ENCODE measurements at places on chromosomes 16 and 17.
A peak's percentile ranks its signal among the peaks of the same experiment; 100 is the strongest.

DNA sequence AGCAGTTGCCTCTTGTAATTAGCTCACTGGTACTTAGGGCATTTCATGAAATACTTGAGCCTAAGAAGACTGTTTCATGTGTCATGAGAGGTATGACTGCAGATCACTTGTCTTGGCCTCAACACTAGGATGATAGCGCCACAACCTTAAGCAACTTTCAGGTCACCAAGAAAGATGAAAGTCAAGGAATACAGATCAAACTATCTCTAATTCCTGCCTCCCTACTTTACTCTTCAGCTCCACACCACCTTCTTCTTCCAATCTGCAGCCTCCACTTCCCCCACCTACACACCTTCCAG is 28.0 kb downstream of the GNA13 start:
- DNase-seq, result no peak

GRCh38 chr17:66507103-66507923 is 204.9 kb downstream of the PRKCA start:
- DNase-seq, result no peak

DNA sequence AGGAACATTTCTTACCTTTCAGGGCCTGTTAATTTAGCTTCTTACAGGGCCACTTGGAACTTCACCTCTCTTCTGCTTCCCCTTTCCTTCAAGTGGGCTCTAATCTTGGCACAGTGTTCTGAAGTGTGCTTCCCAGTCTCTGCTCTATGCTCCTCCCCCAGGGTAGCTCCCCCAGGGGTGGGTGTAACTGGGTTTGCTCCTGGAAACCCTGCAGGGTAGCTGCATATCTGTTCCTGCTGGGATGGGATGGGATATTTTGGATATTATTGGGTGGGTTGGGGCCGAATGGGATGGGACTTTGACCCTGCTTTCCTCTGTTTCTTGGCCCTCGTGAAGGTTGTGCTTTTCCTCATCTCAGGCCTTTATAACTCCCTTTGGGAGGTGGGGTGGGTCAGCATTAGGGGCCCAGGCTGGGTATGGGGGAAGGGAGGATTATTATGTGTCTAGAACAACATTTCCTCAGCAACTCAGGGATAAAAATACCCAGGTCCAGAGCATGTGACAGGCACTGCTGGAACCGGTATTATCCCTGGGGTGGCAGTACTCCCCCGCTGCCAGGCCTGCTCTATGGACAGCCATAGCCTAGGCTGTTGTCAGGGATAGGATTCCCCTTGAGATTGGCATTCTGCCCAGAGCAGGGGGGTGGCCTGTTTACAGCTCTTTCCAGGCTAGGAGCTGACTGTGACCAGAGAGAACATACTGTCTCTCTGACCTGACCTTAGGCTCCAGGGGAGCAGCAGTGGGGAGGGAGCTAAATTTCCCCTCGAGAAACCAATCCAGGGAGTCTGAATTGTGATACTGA is 5.0 kb downstream of the NFE2L1 start:
- DNase-seq, result peak; percentile 59

DNA sequence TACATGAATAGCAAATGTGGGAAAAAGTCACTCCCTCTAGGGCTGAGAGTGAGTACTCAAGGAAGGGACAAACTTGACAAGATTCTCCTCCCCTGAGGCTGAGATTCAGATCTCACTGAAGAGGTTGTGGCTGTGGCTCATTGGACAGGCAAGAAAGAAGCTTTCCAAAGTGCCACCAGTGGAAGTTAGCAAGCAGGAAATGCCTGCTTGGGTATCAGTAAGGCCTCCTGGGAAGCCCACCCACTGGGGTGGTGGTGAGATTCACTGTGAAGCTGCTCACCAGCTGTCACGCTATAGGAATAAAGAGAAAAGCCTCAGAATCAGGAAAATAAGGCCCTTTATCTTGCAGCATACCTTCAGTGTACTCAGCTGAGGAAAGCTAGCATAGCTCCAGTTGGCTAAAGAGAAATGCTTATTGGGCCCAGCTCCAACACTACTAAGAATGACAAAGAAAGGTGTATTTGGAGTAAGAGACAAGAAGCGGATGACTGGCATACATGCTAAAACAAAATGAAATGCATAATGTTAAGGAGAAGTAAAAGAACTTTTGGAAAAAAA is 274.4 kb upstream of the TOM1L1 start:
- no peak for DNase-seq

- DNase-seq, result no peak
These were observed 16.1 kb downstream of the MGRN1 start for GRCh38 chr16:4640572-4641305.

- no peak for DNase-seq
These were observed 27.6 kb upstream of the LASP1NB start for GRCh38 chr17:38897671-38898290.

GRCh38 chr16:73018821-73019456 is 29.0 kb downstream of the ZFHX3 start:
- no peak for DNase-seq

DNA sequence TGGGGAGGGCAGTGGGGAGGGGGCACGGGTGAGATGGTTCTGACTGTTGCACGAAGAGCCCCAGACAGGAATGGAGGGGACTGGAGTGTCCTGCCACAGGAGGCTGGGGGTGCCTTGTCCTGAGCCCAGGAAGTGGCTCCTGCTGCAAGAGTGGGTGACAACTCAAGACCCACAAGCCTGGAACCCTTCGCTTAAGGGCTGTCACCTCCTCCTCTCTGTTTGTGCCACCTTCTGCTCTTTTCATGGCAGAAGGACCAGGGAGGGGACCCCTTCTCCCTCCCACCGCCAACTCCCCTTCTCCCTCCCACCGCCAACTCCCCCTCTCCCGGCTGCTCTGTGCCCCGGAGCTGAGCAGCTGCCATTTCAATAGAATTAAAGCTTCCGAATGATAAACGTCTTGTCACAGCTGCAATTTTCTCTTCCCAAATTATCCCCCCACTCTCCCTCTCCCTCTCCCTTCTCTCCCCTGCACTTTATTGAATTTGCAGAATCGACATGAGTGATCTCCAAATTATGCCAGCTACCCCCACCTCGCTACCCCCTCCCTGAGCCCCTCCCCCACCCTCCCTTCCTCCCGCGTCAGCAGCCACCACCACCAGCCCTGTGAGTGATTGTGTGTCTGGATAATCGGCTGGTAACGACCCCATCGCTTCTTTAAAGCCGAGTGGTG is 13.7 kb downstream of the GJD3 start:
- no peak for DNase-seq

GRCh38 chr17:72487731-72488494 is 367.1 kb downstream of the SOX9 start:
- no peak for DNase-seq

DNA sequence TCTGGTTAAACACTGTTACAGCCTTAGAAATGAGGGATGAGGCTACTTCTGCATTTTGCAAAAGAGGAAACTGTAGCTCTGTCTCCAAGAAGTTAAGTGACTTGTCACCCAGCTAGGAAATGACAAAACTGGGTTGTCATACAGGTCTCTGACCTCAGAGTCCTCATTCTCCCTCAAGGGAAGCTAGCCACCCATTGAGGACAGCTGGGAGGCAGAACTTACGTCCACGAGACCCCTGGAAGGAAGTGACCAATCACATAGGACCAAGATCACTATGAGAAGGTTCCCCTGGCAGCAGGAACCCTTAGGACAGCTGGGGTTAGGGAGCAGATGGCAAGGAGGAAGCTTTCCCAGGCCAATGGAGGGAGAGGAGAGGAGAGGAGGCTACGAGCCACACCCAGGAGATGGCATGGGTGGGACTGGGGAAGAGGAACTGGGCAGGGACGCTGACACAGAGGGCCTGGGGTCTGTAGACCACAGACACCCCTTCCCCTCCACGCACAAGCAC is 11.2 kb downstream of the METTL22 start:
- peak; percentile 33 for DNase-seq

DNA sequence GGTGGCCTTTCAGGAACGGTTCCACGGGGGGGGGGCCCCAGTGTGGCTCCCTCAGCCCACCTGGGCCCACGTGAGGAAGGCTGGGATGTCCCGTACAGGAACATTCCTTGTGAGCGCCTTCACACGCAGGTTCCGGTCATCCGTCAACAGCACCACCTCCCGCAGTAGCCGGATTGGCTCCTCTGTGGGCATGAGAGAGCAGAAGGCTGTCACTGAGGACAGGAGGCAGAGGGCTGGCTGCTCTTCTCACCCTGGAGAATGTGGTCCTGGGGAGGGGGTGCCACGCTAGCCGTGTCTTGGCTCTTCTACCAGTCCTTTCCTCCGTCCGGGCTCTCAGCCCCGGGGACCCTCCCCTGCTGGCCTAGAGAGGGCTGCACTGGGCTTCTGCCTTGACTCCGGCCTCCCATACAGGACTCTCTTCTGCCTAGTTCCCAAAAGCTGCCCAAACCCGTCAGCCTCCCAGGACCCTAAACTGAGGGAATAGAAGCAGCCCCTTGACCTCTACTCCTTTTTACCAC is 6.6 kb downstream of the HIC1 start:
- no peak for DNase-seq

GRCh38 chr16:50548125-50548908 is at the start of gene NKD1:
Gene NKD1 (plus strand): TSS chr16:50548396. CDS start chr16:50548554, 158 bp downstream.
- peak; percentile 76 for DNase-seq

- no peak for DNase-seq
These were observed 112.2 kb downstream of the VPS53 start for GRCh38 chr17:602436-602835.

DNA sequence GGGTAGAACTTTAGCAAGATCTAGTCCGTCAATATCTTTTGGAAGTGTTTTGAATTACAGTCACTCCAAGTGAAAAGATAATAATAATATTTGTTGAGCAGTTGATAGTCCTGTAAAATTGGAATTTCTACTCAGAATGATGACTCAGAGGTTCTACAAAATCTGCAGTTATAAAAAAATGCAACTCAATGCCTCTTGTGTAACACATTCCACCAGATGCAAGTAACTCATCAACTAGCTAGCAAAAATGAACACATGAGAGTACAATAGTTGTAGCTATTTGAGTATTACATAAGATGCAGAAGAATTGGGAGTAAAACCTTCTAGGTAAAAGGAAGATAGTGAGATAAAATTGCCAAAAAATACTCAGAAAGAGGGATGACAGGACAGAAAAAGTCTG is 177.2 kb downstream of the CDH8 start:
- DNase-seq, result no peak

- DNase-seq, result no peak
These were observed 7.9 kb downstream of the SOCS1 start for GRCh38 chr16:11248133-11248532.
